CD4-positive, alpha-beta T cell treated with Interleukin-1 beta for 1 hour (primary cell): ENCODE measurements at places on chromosomes 7 and 10.

DNA sequence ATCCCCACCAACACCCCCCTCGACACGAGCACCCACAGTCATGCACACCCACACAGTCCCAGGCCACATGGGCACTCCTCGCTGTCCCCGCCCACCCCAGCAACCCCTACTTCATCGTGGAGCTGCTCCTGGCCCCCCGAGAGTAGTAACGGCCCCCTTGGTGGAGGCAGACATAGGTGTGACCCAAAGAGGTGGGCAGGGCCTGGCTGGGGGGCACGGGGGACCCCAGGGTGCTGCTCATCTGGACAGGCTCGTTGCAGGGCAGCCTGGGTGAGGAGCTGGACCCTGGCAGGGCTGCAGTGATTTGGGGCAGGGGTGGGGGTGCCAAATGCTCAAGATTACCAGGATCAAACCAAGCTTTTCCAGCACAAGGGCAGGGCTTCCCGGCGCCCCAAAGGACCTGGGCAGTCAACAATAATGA, 42.4 kb upstream of the ZMIZ1 start:
- no peak for DNase-seq

GRCh38 chr10:78224602-78225001, 190.9 kb downstream of the RPS24 start:
- no peak for DNase-seq

DNA sequence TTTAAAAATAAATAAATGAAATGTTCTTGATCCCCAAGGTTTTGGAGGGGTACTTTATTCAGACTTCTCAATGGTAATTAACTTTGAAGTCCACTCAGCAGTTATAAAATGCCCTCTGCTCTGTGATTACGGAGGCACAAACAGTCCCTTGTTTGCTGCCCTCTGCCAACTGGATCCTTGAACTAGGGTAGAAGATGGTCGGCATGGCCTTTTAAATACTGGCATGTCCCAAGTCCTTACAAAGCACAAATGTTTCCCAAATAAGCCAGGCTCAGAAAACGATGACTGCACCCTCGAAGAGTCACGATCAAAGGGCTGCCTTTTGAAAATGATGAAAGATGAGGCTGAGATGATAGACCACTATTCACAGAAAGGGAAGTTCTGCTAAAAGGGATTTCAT, 47.0 kb downstream of the GFRA1 start:
- no peak for DNase-seq

- no peak for DNase-seq
Observed at GRCh38 chr10:117342641-117343040, 32.6 kb downstream of the PDZD8 start.

DNA sequence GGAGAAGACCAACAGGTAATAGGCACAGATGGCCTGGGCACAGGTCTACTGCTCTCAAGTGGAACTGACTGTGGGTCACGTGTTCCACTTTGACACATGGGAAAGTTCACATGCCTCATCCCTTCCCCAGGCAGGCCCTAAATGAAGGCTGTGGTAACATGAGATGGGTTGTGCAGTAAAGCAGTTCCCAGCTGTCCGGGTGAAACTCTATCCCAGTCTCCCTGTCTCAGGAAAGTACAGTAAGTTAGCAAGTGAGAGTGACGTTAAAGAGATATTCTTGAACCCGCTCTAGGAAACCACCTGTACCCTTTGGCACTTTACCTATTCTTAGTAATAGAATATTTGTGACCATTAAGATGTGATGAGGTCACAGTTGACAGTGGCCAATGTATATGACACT, 343.7 kb upstream of the AOAH start:
- DNase-seq, result no peak

DNA sequence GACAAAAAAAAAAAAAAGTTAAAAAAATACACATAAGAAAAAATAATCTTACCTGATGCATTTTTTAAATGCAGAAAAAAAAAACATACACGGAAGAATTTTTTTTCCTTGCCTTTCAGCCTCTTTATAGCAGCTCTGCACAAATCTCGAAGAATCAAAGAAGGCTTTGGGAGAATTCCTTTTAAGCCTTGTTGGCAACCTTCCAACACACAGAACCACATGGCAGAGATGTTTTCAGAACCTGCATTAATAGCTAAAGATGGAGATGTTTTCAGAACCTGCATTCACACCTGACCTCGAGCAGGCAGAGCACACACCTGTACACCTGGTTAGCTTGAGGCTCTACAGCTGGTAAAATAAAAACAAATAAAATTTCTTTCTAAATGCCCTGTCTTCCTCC, 65.6 kb downstream of the DOCK4 start:
- no peak for DNase-seq

- no peak for DNase-seq
Observed at GRCh38 chr7:23791721-23792120, 81.7 kb downstream of the STK31 start.

- no peak for DNase-seq
Observed at GRCh38 chr7:79723833-79724618, 270.6 kb upstream of the MAGI2 start.

DNA sequence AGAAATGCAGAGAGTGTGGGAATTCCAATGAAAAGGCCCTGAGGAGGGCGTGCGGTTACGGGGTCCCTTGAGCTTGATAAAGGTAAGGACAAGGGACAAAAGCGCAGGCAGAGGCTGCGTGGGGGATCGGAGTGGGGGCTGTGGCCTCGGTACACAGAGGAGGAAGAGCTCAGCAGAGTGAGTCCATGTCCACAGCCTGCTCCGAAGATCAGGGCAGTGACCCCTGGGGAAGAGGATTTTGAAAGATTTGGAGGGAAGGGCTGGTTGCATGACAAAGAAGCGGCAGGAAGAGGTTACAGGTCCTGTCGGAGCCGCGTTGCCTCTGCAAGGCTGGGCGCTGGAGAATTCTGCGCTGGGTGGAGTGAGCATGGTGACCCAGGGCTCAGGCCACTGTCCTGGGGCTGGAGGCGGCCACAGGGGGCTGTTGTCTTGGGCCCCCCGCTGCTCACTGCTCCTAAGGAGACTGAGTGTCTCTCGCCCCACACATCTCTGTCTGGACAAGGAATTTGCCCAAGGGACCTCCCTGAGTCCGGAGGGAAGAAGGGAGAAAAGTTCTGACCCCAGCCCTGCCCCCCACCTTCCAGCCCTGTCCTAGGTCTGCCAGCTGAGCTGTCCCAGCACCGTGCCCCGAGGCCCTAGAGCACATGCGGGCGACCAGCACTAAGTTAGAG, 69.8 kb upstream of the INSIG1 start:
- DNase-seq, result no peak

DNA sequence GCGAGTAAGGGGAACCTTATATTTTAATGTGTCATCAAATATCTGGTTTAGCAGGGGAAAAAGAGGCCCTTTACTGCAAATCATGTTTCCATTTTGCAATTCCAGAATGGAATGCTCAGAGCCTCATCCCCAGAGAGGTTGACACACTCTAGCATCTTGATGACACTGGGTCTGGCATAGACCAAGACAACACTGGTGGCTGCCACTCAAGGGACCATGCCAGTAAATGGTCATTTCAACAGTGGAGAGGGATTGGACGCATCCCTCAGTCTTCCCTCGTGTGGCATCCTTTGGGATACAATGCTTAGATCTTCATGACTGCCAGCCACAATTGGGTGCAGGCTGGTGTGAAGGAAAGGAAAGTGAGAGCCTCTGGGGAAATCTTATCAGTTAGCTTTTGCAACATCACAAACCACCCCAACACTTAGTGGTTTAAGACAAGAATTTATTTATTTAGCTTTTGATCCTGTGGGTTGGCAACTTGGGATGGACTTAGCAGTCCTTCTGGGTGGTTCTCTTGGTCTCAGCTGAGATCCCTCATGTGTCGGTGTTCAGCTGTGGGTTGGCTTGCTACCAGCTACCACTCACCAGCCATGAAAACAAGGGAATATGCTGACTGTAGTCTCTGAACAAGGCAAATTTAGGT, 21.6 kb downstream of the TACC2 start:
- DNase-seq, result no peak

GRCh38 chr10:72509206-72509799, 116.6 kb downstream of the MICU1 start:
- no peak for DNase-seq

DNA sequence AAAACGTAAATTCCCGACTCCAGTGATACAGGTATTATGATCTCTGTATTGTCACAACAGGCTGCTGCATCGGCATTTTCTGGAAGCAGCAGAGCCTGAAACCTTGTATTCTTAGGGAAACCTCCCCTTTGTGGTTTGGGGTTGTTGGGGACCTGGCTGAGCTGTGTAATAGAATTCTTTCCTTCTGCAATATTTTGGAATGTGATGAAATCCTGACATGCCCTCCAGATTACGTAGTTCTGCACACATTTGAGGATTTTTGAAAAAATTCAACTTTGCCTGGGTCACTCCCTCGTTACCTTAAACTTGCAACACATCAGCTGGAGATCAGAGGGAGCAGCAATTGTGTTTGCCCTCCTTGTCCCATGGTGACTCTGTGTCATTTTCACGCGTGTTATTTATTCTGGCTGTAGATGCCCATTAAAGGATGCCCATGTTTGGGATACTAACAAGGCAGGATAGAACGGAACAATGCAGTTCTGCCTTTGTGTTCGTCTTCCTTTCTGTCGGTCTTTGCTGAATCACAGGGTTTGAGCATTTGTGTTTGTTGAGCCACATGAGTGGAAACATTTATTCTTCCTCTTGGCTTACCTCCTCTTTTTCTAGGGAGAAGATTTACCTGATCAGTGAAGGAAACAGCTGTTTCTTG, 181.7 kb downstream of the TCF7L2 start:
- DNase-seq, result no peak

- no peak for DNase-seq
Observed at GRCh38 chr10:88186335-88186734, 322.9 kb downstream of the PTEN start.

GRCh38 chr10:69232252-69232651, 12.1 kb downstream of the HKDC1 start:
- no peak for DNase-seq

DNA sequence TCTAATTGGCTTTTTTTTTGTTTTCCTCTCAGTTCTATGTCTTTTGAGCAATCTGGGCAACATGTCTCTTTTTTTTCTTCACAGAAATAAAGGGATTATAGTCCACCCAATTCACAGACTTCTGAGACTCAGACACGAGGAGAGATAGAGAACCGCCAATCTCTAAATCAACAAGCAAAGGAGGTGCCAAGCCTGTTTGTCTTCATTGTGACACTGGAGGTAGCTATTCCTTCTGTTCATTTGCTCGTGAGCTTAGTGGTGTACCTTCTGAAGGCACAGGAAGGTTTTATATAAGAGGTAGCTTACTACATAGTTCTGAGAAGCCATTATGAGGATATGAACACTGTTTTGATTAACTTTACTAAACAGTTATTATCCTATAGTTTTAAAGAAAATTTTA, 6.1 kb downstream of the EPHB6 start:
- no peak for DNase-seq

DNA sequence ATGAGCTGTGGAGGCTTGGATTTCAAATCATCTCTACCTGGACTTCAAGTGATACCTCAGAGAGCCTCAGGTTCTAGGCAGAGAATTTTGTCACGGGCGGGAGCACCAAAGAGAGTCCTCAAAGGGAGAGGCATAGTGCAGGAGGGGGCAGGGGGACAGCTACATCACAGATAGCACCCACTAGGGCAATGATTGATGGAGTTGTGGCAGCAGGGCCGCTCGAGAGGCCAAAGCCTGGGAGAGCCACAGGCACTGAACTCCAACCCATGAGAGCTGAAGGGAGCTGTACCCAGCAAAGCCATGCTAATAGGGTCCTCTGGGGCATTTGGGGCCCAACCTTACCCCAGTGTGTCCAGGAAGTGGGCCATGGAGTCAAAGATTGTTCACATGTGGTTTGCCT, 232.0 kb upstream of the PCDH15 start:
- DNase-seq, result no peak

- DNase-seq, result no peak
Observed at GRCh38 chr7:82697897-82698296, 254.3 kb upstream of the CACNA2D1 start.

DNA sequence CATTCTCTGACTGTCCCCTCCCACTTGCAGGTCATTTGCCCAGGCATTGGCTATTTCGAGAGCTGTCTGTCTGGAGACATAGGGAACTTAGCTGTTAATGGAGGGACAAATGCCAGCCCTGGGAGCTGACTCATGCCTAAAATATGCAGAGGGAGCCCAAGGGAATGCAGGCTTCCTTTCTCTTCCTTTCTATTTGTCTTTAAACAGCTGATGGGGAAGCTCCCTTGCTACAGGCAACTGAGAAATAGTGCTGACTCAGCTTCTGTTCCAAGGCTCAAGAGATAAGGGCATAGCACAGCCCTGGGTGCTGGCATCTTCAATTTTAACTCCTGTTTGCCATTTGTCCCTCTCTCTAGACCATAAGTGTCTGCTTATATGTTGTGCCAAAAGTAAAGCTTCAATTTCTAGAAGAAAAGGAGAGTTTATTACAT, 82.7 kb upstream of the C1GALT1 start:
- DNase-seq, result no peak
